Activated CD4-positive, alpha-beta T cell treated with anti-CD3 and anti-CD28 coated beads for 1 hour (primary cell): ENCODE measurements at places on chromosomes 16 and 17.

- DNase-seq, result no peak
These were observed 7.3 kb upstream of the IL34 start for GRCh38 chr16:70638814-70639792.

GRCh38 chr16:70157477-70158260 is 15.9 kb upstream of the CLEC18C start:
- DNase-seq, result no peak

DNA sequence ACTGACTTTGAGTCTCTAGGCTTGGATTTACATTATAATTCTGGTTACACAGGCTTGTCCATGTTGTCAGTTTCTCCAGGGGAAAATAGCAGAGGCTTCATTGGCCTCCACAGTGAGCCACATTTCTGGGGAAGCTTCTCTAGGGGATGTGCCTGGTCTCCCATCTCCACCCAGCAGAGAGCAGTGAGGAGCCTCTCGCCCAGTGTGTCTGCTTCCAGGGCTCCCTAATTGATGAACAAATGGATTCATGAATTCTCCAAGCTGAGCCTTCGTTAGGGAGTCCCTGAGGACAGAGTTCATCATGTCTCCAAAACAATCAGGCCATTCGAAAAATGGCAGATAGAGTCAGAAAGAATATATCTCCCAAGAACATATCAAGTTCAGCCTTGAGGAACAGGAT is 162.4 kb upstream of the TOX3 start:
- no peak for DNase-seq

- no peak for DNase-seq
These were observed 27.5 kb upstream of the SHCBP1 start for GRCh38 chr16:46648656-46649055.
